Naive thymus-derived CD8-positive, alpha-beta T cell (primary cell): ENCODE measurements at places on chromosomes 11 and 22. TPM values are rescaled to one million over a fixed set of nuclear protein-coding genes. Genes with fewer than 3 reads are reported as not detected.

DNA sequence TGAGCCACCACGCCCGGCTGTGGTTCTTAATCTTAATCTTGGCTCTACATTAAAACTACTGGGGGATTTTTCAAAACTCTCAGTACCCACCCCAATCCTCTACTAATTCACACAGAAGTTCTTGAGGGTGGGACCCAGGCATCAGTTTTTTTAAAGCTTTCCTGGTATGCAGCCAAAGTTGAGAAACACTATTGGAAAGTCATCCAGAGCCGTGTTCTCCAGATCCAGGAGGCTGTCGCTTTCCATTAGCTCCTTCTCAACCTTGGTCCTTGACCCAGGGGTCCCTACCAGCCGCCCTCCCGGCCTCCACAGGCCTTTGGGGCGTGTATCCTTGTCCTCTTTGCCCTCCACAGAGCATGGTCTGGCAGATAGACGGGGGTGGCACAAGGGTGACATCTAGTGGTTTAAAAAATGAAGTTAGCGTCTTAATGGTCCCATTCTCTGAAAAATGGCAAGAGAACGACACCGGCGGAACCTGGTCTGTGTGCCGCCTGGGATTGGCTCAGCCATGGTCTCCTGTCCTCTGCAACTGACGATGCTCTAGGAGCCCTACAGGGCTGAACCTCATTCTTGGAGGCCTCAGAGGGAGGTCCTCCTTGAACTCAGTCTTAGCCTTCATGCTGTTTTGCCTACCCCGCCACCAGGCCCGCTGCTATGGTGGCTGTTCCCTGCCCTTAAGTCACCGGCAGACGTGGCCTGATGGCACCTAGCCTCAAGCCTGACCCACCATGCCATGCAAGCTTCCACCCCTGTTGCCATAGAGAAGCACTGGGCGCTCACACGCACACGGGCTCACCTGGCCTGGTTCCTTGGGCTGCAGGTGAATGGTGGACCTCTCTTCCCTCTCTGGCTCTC lies 152.0 kb upstream of the SYN3 start:
- DNase-seq, result peak; percentile 11

DLAT gene
- total RNA-seq, result 20.5 TPM

GRCh38 chr11:128884703-128885338 lies 6.3 kb upstream of the KCNJ5 start:
- DNase-seq, result peak; percentile 33

DNA sequence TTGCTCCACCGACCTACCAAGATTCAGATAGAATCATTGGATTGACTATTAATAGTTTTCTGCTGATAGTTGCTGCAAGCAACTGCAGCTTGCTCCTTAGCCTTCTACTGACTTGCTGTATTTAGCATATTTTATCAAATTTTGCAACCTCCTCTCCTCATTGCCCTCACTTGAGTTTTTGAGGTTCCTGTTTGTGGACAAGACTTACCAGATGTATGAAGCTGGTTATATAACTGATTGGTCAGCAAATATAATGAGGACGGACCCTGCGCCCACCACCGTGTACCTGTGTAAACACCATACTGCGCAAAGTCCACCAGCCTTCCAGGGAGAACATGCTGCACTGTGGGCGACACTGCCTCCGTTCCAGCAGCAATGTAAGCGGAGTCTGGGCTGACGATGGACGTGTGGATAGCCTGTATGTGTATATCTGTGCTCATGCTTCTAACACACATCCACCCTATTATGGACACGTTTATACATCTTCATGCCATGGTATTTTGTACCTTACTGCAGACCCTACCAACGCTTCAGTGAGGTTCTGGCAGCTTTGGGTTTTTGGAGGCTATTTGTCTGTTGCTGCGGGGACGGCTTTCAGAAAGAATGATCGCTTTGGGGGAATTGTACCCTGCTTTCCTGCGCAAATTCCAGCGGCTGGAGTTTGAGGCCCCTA lies 1.5 kb upstream of the USP18 start:
- no peak for DNase-seq

OR51B5 gene
- not detected for total RNA-seq

DNA sequence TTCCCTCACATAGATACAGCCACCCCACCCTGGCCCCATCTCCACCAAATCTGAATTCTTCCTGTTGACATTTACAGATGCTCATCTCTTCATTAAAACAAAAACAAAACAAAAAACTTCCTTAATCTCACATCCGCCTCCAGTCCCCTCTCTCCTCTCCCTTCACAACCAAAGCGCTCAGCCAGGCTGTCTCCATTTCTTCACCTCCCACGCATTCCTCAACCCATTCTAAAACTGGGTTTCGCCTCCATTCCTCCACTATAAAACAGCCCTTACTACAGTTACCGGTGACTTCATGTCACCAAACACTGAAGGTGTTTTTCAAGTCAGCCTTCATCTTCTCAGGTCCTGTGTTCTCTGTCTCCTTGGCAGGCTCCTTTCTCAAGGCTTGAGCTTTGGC lies 9.6 kb downstream of the BACE1-AS start:
- DNase-seq, result no peak

DNA sequence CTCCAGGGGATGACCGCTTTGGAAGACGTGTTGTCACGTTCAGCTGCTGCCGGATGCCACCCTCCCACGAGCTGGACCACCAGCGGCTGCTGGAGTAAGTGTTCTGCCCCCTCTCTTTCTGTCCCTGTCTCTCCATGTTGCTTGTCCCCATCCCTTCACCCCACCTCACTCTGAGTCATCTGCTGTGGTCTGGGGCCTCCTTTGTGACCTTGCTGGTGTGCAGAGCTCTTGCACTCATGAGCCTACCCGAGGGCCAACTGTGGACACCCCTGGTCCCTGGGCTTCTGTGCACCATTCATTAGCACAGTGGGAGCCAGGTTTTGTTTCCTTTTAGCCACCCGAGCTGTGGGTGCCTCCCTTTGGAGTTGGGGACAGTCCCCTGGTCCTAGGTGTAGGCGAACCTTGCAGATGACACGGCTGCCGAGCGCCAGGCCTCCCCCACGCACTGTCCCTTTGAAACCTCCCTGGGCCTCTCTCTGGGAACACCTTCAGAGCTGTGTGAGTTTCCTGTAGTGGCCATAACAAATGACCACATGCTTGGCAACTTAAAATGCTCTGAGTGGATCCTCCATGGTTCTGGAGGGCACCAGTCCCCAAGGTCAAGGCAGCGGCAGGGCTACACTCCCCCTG lies 49.8 kb downstream of the ARHGAP8 start:
- DNase-seq, result no peak

MOV10L1 gene
- total RNA-seq, result not detected

KDM4D gene
- total RNA-seq, result 0.69 TPM

- DNase-seq, result no peak
Observed at GRCh38 chr11:88480223-88480622, 142.7 kb upstream of the CTSC start.

PRRG4 gene
- total RNA-seq, result not detected

GRCh38 chr11:120215634-120216033 lies 4.8 kb downstream of the OAF start:
- no peak for DNase-seq

DCDC1 gene
- 1.8 TPM for total RNA-seq

DNA sequence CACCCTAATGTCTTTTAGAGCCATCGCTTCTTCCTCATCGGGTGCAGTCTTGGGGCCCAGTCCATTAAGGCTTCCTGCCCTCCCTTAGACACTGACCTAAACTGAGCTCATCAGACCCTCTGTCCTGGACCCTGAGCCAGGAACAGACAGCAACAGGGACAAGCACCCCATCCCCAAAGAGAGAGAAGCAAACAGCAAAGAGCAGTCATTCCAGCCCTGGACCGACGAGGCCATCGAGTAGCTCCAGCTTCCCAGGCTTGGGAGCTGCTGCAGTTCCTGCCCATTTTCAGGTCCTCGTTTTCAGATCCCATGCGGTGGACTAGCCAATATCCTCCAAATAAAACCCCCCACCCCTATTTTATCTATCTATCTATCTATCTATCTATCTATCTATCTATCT lies 25.8 kb upstream of the CACNG2 start:
- no peak for DNase-seq

DNA sequence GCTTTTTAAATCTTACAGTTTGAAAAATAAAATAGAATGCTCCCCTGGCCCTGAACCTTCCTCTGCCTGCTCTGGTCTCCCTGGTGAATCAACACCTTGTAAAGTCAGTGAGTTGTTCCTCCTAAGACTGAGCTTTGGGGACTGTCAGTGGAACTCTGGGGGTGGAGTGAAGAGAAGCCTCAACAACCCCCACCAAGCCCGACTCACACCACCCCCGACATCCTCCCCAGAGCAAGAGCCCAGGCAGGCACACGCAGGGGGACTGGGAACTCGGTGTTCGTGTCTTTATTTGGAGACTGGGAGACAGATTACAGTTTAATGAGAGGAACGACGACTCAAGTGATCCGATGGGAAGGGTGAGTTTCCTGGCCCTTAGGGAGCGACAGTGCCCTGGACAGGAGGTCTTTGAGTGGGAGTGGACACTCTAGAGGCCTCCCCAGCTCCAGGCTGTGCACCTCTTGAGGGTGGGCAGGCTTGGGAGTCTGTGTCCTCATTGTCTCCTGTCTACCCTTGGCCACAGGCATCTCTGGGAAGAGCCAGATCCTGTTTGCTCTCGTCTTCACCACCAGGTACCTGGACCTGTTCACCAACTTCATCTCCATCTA lies 6.2 kb downstream of the KDELR3 start:
- DNase-seq, result no peak

GRCh38 chr22:31736458-31736857 lies 13.5 kb downstream of the PRR14L start:
- DNase-seq, result no peak

GRCh38 chr11:94676814-94677213 lies 91.3 kb upstream of the AMOTL1 start:
- no peak for DNase-seq

PRCP gene
- 29.1 TPM for total RNA-seq

- DNase-seq, result no peak
Observed at GRCh38 chr11:9038541-9038940, 34.7 kb upstream of the NRIP3 start.

GRCh38 chr22:21712751-21713427 lies 22.7 kb downstream of the YPEL1 start:
- peak; percentile 61 for DNase-seq

DNA sequence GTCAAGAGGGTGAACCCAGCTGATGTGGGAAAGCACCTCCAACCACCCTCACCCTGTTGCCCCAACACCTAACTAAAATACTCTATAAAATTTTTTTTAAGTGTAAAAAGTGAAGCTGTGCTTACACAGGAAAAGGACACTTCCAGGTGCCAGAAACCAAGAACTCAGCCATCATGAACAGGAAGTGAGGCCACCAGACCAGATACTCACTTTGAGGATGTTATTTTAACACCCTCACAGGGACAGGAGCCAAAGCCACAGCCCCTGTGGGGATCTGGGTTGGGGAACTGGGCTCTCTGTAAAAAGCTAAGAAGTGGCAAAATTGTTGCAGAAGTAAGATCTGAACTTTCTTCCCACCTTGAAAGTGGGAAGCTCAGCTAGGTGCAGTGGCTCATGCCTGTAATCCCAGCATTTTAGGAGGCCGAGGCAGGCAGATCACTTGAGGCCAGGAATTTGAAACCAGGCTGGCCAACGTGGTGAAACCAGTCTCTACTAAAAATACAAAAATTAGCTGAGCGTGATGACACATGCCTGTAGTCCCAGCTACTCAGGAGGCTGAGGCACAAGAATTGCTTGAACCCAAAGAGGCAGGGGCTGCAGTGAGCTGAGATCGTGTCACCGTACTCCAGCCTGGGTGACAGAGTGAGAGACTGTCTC lies 3.8 kb downstream of the RSPH14 start:
- DNase-seq, result peak; percentile 71

PCSK7 gene
- 277 TPM for total RNA-seq

NAV2 gene
- 2.1 TPM for total RNA-seq

GRCh38 chr22:36868546-36869181 lies 7.9 kb downstream of the NCF4 start:
- no peak for DNase-seq

DDI1 gene
- not detected for total RNA-seq

MCM5 gene
- total RNA-seq, result 68.1 TPM

DNA sequence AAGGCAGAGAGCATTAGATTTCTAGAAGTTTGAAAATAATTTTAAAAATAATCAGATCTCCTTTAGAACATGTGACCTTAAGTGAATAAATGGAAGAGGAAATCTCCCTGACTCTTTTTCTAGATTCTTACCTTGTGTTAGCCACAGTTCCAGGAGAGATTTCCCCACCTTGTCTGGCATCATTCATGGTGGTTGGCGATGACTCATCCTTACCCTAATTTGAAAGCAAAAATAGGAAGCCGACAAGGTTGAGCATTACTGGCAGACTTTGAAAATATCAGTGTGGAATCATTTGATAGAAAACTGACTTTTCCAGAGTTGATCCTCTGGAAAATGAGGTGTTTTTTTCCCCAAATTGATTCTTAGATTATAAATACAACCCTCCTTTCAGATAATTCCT lies 48.1 kb downstream of the CNTN5 start:
- no peak for DNase-seq

- no peak for DNase-seq
Observed at GRCh38 chr11:36037031-36037430, 93.2 kb downstream of the LDLRAD3 start.

DNA sequence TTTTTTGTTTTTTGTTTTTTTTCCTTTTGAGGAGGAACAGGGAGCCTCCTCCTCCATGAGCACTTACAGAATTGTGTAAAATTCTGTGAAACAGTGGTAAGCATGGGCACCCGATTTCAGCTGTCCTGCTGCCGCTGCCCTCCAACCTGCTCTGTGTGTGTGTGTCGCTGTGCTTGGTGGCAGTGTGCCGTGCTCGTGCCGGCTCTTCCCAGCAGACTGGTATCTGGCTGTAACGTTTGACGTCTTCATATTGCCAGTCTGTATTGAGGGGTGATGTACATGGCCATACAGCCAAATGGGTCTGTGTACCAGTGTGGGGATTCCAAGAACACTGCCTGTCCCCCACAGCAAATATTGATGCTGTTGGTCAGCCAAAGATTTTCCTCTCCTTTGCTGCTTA lies 97.1 kb downstream of the CWC15 start:
- DNase-seq, result no peak

GRCh38 chr11:91261513-91261912 lies 963.1 kb upstream of the FAT3 start:
- no peak for DNase-seq

DNA sequence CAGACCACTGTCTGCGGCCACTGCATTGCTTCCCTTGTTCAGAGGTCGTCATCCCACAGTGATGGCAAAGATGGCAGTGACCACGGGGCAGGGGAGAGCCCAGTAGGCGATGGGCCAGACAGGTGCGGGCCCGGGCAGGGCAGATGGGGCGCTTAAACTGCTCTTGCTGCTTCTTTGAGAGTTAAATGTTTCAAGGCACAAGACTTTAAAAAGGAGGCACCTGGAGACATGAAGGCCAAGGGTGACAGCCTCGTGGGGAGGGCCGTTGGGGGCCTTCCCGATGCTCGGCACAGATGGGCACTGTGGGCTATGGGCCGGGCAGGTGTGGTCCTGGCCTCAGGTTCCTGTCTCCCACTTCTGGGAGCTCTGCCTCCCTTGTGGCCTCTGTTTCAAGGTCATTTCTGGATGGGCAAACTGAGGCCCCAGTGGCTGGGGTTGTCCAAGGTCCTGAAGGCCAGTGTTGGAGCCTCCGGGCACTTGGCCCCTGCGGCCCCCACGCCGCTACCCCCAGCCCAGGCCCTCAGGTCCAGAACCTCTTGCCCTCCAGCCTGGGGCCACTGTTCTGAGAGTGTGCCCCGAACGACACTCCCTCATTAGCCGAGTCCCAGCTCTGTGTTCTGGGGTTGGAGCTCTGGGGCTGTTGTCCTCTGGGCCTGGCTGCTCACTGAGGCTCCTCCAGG lies 16.9 kb upstream of the CCDC188 start:
- DNase-seq, result no peak
